Gastrocnemius medialis (tissue), 4 donors: ENCODE measurements at places on chromosomes 11 and 22. TPM values are rescaled to one million over a fixed set of nuclear protein-coding genes. Genes with fewer than 3 reads are reported as not detected.
A peak's percentile ranks its signal among the peaks of the same experiment; 100 is the strongest.

GPHA2 gene
- total RNA-seq, result not detected

GRCh38 chr11:16041207-16041606 is 315.1 kb downstream of the SOX6 start:
- no peaks in the 10 kb centered on the region for H3K36me3 ChIP-seq
- H3K27me3 ChIP-seq, result no peaks in the 10 kb centered on the region
- H3K4me3 ChIP-seq, result no peak overlapping the region
- H3K4me1 ChIP-seq, result no peaks in the 10 kb centered on the region
- no peak for DNase-seq

GRCh38 chr22:29344137-29344536 is 28.6 kb upstream of the RASL10A start:
- H3K4me3 ChIP-seq, result no peak overlapping the region
- H3K4me1 ChIP-seq, result peaks cover 60% of the 10 kb centered on the region
- peak overlapping the region; percentile 78 for H3K27ac ChIP-seq
- no peaks in the 10 kb centered on the region for H3K27me3 ChIP-seq
- peak; percentile 93 for DNase-seq

DNA sequence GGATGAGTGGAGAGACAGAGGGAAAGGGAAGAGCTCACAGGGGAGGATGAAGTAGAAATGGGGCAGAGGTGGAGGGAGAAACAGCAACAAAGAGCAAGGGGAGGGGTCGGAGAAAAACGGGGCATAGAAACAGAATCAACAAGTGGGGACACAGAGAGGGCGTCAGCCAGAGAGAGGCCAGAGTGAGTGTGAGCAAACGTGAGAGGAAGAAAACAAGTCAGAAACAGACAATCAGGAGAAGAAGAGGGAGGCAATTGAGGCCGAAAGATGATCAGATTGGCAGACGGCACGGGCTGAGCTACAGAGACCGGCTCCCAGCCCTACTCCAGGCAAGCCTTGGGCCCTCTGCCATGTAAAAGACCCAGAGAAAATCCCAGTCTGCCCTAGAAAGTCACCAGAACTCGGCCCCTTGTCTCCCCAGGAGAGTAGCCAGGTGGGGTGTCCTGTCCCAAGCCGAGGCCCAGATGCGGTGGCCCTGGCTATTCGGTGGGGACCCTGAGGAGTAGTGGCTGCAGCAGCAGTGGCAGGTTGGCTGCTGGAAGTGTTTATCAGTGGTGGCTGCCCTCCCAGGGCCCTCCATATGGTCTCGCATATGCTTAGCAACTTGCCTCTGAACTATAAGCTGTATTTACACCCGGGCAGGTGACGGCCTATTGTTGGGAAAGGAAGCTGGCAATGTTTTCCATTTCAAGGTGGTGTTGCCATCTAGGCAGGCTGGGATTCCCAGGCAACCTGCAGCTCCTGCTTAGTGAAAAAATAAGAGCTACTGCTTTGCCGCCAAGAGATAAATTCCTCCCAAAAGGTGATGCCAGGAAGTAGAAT is 14.8 kb upstream of the TSPAN18 start:
- no peak overlapping the region for H3K4me3 ChIP-seq
- no peak overlapping the region for H3K27ac ChIP-seq
- DNase-seq, result no peak
- H3K36me3 ChIP-seq, result no peaks in the 10 kb centered on the region
- no peaks in the 10 kb centered on the region for H3K4me1 ChIP-seq
- no peaks in the 10 kb centered on the region for H3K27me3 ChIP-seq

MS4A6A gene
- total RNA-seq, result 16.4 TPM
